ENCODE measurements at places on chromosomes 2 and 18.

- no peak for DNase-seq
Observed at GRCh38 chr18:23573626-23574431, 12.5 kb downstream of the NPC1 start.

- no peak for DNase-seq
Observed at GRCh38 chr18:5398269-5398668, 102.7 kb upstream of the ZBTB14 start.

DNA sequence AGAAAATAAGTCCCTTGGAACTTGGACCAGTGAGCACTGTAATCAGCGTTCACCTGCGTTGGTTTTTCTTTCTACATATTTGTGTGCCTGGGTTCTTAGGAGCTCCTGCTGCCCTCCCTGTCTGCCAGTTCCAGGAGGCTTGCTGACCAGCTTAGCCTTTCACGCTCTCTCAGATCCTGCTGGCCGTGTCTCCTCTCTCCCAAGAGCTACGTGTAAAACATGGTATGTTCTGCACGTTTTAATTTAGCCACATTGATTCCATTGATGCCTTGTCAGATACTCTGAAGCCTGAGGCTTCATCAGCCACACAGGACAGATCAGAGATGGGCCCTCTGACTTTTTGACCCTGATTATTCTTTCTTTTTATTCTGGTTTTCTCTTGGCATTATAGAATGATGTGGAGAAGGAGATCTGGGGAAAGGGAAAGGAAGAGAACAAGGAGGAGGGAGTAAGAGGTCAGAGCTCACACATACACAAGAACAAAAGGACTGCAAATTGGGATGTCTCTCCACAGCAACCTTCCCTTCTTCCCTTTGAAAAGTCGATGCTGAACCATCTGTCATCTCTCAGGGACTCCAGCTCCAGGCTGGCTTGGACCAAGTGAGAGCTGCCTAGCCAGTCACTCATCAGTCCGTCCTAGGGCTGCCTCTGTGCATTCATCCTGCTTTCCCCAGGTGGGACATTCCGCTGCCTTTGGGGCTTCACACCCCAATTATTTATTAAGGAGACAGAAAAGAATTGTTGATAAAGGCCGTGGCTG, 152.8 kb downstream of the PIK3C3 start:
- DNase-seq, result no peak

DNA sequence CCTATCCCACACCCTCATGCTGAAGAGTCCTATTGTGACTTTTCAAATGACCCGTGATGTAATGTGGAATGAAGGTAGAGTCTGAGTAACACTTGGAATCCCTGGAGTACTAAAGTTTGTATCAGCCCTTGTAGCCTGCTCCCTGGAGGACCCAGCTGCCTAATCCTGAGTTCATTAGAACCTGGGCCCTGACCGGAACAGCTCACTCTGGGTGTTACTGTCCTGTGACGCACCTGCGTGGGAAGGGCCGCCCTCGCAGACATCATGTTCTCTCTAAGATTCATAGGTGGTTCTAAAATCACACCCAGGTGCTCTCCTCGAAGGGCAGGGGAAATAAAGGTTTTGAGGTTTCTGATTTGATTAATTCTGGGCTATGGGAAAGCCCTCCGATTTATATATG, 62.3 kb downstream of the NCK2 start:
- no peak for DNase-seq

GRCh38 chr2:46535360-46535759, 56.0 kb downstream of the TMEM247 start:
- no peak for DNase-seq

DNA sequence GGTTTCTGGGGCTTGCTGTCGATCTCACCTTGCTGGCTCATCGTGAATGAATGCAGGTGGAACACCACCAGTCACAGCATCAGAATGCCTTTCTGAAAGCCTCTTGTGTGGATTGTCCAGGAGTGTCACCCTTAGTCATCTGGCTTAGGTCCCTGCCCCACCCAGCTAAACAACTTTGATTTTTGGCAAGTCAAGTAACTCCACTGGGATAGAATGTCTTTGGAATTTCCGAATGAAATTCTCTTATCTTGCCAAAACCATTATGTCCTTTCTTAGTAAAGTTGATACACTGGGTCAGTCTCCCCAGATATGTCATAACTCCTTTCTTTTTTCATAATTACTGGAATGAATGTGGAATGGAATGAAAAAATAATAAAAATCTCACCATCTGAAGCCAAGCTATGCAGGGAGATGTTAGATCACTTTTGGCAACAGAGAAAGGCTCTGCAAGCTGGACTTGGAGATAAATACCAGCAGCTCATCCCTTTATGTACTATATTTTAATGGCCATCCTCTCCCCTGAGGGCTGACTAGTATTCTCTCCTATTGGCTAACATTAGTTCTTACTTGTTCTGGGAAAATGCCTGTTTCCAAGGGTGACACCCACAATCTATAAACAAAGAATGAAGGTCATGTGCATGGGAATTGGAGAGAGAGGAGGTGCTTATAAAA, 35.4 kb downstream of the INSIG2 start:
- DNase-seq, result peak; percentile 69

DNA sequence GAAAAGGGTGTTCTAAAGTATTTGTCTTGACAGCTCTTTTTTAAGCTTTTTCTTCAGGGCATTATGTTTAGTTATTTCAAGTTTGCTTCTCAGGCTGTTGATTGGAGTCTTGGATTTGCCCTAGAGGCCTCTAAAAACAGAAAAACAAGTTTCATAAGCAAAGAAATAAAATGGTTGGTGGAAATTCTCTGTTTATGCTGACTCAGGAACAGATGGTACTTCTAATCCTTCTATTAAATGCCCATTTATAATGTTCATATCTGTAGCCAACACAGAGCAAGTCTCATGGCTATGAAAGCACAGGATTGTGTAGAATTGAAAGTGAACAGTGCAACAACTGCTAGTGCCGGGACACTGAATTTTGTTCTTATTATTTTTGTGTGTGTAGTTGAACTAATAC, 60.4 kb downstream of the KCNJ3 start:
- no peak for DNase-seq

GRCh38 chr2:37664231-37664643, 7.2 kb downstream of the CDC42EP3 start:
- no peak for DNase-seq

- DNase-seq, result no peak
Observed at GRCh38 chr2:164302786-164303185, 318.5 kb downstream of the GRB14 start.

DNA sequence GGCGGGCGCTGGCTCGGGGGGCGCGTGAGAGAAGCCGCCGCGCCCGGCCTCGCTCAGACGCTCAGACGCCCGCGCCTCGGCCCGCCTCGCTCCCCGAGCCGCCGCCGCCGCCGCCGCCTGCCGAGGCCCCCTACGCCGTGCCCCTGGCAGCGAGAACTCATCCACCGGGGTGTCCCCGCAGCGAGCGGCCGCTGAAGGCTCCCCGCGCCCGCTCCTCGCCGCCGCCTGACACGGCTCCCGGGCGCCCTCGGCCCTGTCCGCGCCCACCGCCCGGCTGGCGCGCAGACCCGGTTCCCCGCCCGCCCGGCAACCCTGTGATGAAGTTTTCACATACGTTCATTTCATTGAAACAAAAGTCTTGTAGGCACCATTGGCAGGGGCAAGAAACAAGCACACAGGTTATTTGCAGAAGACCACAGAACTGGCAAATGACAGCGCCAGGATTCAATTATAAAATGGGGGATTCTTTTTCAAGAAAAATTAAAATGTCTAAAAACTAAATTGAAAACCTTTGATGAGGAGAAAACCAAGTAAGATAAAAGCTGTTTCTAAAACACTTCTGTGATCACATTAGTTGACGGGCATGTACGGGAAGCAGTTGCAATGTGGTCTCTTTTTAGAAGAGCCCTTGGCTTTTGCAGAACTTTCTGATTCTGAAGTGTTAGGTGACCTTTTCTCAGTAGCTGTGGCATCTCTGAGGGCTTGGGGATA, 50.5 kb upstream of the TUBA3D start:
- no peak for DNase-seq

DNA sequence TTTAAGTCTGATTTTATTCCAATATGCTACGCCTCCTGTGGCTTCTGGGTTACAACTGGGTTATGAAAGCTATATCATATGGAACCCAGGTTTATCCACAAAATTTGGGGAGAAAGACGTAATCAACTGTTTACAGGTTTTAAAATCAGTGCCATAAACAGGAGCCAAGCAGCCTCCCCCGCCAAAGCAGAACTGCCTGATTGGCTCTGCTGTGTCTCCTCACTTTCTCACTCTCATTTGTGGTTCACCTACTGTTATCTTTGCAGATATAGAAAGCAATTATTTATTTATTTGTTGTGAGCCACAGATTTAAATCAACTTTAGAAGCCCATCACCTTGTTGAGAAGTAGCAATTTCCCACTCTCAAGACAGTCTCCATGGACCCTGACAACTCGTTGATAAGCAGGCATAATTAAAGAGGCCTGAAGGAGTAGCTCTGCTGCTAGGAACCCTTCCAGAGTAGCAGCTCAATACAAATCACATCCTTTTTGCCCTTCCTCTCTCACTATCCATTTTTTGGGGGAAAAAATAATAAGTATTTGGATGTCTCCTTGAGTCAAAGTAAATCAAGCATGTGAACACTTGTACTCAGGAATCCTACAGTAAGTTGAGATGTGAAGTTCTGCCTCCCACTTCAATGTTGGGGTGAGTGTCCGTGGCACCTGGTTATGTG, 191.0 kb upstream of the CCDC150 start:
- DNase-seq, result no peak

- DNase-seq, result no peak
Observed at GRCh38 chr2:4151521-4151920, 448.1 kb downstream of the DCDC2C start.

DNA sequence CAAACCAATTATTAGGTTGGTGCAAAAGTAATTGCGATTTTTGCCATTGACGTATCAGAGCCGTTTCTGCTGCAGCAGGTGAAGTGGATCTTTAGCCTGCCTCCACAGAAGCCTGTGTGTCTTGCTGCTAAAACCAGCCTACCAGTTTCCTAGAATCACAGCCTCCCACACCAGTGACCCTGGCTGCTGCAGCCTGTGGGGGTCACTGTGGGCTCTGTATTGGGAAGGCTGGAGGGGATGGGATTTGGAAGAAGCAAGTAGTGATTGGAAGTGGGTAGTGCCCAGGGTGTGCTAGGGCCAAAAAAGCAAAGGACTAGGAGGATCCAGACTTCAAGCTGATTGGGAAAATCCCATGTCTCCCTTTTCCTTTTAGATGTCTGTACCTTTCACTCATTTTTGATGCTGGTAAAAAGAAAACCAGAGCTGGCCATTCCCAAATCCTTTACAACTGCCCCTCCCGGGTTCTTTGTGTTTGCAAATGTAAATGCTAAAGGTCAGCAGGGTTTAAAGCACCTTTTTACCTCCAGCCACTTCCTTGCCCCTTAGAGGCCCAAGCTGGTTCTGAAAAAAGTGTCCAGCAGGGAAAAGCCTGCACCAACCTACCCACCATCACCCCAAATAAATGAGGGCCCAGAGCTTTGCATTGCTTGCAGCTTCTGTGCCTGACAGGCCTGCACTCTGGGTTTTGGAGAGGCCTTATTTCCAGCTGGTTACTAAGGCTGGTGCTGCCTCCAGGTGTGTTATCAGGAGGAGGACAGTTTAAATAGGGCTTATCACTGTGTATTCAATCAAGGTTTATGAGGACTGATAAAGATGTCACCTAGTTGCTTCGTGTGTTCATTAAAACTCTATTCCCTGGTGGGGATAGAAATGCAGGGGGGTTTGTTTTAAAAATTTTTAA, 172.0 kb downstream of the MIB1 start:
- DNase-seq, result no peak

DNA sequence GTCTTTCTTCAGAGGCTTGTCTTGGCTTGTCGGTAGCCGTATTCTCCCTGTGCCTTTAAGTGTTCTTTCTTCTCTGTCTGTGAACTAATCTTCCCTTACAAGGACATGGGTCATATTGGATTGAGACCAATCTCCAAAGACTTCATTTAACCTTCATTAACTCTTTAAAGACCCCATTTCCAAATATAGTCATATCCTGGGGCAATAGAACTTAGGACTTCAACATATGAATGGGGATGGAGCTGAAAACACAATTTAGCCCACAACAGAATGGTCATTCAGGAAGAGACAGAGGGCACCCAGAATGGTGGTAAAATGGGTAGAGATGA, 82.1 kb upstream of the TANK start:
- no peak for DNase-seq

GRCh38 chr18:6239716-6240115, 175.0 kb downstream of the L3MBTL4 start:
- no peak for DNase-seq

GRCh38 chr18:35590935-35591334, 9.4 kb downstream of the GALNT1 start:
- no peak for DNase-seq

GRCh38 chr2:129396980-129397599, 582.4 kb upstream of the RAB6C start:
- DNase-seq, result no peak

DNA sequence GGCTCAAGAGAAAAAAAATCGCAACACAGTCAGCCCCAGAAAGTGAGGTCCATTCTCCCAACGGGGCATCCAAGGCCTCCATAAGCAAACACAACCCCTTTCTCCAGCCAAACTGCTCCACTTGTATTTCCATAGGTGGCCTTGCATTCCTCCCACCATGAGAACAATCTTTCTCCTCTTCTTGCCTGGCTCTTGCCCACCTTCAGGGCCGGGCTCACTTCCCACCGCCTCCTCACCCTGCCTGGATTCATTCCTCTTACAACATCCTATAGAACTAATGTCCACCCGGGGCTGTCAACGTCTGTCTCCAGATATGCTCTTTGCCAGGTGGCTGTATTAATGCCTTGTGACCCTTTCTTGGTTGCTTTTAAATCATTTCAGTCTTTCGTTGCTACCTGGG, 124.5 kb downstream of the SMAD7 start:
- DNase-seq, result no peak

DNA sequence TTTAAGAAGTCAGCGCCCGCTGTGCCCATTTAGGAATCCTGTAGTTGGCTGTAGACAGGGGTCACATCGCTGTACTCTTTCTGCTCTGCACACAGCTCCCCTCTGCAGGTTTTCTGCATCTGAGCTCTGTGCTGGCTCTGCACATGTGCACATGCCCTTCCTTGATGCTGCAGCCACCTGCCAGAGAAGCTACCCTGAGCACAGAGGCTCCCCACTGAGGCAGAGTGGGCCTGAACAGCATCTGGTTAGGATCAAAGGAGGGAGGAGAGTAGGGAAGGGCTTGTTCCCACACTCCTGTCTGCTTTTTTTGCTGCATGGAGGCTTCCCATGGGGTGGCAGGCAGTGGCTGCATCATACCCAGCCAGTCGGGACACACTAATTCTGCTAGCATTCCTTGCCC, 238.9 kb downstream of the FHOD3 start:
- DNase-seq, result no peak

DNA sequence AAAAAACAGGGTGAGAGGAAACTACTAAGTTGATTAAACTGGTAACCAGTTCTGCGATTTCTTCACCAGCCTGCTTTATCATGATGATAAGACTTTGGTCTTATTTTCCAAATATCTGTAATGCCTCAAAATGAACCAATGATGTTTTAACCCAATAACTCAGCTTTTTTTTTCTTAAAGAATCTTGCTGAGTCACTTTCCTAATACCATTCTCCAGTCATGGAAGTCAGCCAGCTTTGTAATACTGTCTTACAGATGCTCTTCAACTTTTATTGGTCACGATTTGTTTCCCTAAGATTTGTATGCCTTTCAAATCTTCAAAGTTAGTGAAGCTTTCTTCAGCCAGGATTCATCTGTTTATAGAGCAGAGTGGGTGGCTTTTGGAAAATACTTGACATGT, 47.7 kb upstream of the SMIM21 start:
- peak; percentile 90 for DNase-seq

- DNase-seq, result no peak
Observed at GRCh38 chr2:184875212-184875611, 276.9 kb downstream of the ZNF804A start.

All from fibroblast of skin of left biceps (primary cell).